Esophagus squamous epithelium (tissue), 5 donors: ENCODE measurements at places on chromosomes 5 and 9.

GRCh38 chr9:105073147-105073546 is 145.2 kb upstream of the ABCA1 start:
- DNase-seq: no peak

GRCh38 chr5:115813719-115814118 is 2.7 kb downstream of the CDO1 start:
- DNase-seq: no peak

GRCh38 chr5:139417214-139417613 is 13.3 kb upstream of the SPATA24 start:
- no peak for DNase-seq

- DNase-seq: no peak
Observed at GRCh38 chr9:90007516-90008440, 403.0 kb downstream of the GADD45G start.

DNA sequence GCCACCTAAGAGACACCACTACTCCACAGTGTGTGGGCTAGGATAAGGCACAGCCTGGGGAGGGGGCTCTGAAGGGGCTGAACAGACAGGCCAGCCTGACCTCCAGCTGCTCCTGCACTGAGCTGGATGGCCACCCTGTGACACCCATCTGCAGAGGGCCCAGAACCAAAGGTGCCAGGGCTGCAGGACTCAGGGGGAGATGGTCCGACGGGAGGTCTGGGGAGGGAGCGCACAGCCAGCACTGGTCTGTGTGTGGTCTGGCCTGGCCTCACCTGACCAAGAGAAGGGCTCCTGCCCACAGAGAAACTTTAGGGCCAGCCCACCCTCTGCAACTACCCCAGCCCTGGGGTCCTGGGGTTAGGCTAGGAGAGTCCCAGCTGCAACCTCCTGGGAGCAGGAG is 789 bp downstream of the LTC4S start:
- no peak for DNase-seq

DNA sequence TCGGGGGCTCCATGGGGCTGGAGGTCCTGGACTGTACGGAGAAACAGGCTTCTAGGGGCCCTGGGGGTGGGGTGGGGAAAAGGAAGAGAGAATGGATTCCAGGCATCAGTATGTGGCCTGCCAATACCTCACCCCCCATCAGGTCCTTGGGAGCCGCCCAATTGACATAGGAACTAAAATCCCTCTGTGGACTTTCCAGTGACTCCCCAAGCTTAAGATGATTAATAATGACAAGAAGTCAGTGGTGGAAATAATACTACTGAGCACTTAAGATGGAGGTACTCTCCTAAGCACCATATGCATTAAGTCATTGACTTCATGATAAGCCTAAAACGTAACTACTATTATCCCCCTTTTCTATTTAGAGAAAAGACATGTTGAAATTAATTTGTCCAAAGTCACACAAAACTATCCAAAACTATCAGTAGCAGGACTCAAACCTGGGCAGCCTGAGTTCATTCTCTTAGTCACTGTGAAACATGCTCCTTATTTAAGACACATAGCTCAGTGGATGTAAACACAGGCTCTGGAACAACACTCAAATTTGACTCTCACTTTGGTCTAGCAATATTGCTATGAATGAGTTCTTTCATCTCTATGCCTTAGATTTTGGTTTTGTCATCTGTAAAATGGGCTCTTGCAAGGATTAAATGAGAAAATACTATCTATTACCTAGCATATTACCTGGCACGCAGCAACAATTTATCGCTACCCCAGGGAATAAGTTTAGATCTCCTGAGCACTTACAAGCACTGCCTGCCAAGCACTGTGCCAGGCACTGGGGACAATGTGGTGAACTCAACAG is 9.5 kb downstream of the SPRY4 start:
- DNase-seq: no peak

DNA sequence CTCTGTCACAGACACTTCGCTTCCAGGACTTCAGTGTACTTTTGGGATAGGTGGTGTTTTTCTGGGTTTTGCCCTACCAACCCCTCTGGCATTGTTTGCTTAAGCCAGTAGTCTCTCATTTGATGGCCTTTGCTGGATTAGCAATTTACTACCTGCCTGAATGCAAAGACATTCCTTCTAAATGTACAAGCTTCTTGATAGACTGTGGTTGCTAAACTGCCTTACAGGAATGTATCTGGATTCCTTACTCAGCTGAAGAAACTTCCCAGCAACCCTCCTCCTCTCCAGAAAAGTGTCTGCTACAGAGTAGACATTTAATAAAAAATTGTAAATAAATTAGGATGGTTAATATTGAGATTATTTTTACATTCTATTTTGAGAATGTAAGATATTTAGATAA is 1916.7 kb downstream of the EFNA5 start:
- DNase-seq: no peak

- no peak for DNase-seq
Observed at GRCh38 chr5:8068078-8068477, 199.1 kb downstream of the MTRR start.

- DNase-seq: no peak
Observed at GRCh38 chr5:68444048-68444447, 228.5 kb downstream of the PIK3R1 start.

- no peak for DNase-seq
Observed at GRCh38 chr5:149757197-149757947, 27.3 kb downstream of the PPARGC1B start.

GRCh38 chr5:77321793-77322394 is 111.4 kb downstream of the PDE8B start:
- no peak for DNase-seq

GRCh38 chr9:81335879-81336421 is 353.4 kb downstream of the TLE1 start:
- no peak for DNase-seq

- no peak for DNase-seq
Observed at GRCh38 chr5:157993986-157994691, 135.2 kb upstream of the CLINT1 start.

- no peak for DNase-seq
Observed at GRCh38 chr5:67957374-67957773, 258.2 kb upstream of the PIK3R1 start.

DNA sequence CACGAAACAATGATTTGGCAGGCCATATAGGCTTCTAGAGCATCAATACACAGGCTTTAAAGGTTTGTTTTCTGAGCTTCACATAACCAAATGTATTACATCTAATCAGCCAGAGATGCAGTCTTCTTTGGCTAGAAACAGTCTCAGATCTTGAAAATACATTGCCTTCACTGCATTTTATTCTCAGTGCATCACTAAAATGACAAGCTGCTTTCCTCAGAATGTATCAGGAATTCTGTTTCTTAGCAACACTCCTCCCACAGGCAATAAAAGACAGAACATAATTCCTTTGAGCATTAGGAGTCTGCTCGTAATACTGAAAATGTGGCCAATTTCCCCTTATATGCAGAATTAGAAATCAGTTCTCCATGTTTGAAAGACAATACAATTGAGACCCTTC is 36.9 kb downstream of the FEM1C start:
- DNase-seq: no peak

DNA sequence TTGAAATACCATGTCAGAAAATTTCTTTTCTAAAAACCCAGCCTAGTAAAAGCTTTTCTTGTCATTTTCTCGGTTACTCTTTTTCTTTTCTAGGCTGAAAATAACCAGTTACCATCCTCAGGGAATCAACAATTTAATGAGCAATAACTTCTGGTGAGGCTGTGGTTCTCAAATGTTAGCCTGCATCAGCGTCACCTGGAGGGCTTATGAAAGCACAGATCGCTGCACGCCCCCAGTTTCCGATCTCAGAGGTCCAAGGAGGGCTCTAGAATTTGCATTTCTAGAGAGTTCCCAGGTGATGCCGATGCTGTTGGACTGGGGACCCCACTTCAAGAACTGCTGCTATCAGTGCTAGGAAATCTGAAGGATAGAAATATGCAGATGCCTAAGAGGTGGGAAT is 28.9 kb upstream of the TLE1 start:
- DNase-seq: no peak

DNA sequence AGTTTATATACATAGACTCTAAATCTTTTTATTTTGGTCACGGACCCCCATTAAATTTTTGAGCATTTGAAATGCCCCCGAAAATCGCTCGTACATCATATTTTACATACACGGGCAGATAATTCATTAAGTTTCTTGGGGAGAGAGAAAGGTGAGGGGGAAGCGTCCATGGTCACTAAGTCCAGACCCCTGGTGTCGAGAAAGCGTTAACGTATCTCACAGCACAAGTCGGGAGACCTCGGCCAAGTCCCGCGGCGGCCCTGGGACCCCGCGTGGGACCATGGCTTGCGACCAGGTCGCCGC is 794 bp downstream of the PTBP3 start:
- no peak for DNase-seq

- DNase-seq: no peak
Observed at GRCh38 chr5:28896949-28897348, 1858.6 kb upstream of the CDH9 start.

DNA sequence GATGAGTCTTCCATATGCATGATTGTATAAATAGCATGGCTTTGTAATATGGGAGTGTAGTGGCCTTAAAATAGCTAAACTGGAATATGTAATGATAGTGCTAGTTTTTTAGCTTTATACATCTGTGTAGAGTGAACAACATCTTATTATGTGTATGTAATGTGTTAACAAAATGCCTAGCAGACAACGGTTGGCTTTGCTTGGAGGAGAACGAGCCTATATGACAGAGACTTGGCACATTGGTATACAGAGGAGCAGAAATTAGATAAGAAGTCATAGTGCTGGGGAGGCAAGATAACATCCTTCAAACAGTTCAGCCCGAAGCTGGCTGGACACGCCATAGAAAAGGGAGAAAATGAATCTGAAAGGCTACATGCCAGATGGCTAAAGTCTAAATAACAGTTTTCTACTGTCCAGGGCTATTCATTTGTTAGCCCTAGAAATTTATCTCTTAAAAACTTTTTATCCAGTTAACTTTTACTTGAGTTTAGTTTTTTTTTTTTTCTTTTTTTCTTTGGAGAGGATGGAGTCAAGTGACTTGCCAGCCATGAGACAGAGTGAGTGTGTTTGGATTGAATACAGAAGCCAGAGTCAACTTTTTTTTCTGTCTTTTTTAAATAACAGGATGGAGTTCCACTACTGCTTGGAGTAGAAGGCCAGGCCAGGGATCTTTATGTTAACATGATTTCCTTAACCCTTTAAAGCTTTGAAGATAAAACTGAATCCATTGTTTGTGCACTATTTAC is 214.4 kb upstream of the ACTBL2 start:
- DNase-seq: no peak

GRCh38 chr9:81499021-81499454 is 190.3 kb downstream of the TLE1 start:
- no peak for DNase-seq

GRCh38 chr5:141734501-141735229 is 52.6 kb upstream of the ARAP3 start:
- no peak for DNase-seq

- DNase-seq: no peak
Observed at GRCh38 chr5:157130925-157131324, 11.7 kb downstream of the MED7 start.

DNA sequence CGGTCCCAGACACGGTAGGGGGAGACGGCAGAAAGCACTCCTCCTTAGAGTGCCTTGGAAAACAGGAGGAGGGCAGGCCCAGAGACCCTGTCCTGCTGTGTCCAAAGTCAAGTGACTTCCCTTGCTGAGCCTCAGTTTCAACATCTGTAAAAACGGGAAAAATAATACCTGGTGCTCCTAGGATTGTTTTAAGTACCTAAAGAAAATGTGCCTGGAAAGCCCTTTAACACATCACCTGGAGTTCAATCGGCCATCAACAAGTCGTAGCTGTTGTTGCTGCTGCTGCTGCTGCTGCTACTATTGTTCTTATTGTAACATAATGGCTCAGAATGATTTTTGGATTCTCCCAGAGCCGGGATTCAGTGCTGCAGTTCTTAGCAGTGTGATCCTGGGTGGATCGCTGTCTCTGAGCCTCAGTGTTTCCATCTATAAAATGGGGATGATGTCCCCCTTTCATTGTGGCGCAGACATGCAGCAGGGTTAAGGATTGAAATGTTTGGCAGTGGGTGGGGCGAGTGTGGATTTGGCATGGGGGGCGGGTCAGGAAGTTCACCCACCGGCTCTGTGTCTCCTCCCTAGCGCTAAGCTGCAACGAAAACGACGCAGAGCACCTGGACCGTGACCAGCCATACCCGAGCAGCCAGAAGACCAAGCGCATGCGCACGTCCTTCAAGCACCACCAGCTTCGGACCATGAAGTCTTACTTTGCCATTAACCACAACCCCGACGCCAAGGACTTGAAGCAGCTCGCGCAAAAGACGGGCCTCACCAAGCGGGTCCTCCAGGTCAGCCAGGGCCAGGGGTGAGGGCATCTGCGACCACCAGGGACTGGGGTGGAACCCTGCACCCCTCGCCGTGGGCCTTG is 9.2 kb downstream of the LHX2 start:
- no peak for DNase-seq
